Head of caudate nucleus (tissue), 42 donors: ENCODE measurements at places on chromosomes 5 and 9.

GRCh38 chr5:40224421-40224820, 455.3 kb upstream of the PTGER4 start:
- DNase-seq = no peak

DNA sequence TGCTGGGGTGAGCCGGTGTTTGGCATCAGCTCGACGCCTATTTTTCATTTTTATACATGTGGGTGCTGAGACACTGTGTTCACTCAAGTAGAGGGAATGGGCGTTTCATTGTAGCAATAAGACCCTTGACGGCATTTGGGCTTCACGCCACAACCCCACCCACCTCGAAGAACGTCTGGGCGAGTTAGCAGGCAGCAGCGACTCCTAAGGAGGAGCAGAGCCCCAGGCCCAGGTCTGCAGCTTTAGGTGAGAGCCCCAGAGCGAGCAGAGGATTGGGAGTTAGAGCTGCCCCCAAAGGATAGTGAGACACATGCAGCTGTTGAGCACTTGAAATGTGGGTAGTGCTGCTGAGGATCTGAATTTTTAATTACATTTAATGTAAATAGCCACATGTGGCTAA, 1.6 kb upstream of the ZFP62 start:
- no peak for DNase-seq

DNA sequence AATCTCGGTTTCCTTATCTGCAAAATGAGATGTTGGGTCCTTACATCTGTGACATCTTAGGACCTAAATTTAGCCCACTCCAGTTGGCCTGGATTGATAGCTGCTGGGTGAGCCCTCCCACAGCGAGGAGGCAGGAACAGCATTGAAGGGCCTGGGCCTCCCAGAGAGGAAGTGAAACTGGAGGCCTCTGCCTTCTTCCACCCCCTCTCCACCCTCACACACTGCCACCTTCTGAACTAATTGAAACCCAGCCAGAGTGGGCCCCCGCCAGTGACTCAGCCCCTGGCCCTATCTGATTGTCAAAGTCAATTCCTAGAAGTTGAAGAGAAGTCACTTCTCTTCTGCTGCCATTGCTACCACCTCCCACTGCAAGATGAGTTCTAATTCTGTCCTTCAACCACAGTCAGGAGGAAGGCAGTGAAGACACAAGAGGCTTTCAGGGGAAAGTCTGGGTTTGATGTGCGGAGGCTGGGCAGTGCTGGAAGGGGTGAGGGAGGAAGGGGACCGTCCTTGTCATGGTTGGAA, 55.2 kb upstream of the NEK6 start:
- peak; percentile 45 for DNase-seq

GRCh38 chr5:76040806-76041205, 42.4 kb upstream of the SV2C start:
- DNase-seq = no peak

GRCh38 chr9:128293091-128293490, 17.0 kb downstream of the SWI5 start:
- DNase-seq = no peak

DNA sequence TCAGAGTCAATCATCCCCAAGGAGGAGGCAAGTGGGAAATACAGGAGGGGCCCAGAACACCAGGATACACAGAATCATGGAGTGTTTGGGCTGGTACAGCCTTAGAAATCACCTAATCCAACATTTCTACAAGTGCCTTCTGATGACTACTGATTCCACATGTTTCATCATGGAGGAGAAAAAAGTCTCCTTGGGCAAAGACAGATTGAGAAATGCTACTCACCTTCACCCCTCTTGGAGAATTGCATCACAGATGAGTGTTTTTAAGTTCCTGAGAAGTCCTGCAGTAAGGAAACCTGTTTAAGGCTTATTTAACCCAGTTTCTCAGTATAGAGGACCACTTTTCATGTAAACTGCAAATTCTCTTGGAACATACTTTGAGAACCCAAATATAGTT, 2.2 kb upstream of the SLIT3 start:
- DNase-seq = no peak

DNA sequence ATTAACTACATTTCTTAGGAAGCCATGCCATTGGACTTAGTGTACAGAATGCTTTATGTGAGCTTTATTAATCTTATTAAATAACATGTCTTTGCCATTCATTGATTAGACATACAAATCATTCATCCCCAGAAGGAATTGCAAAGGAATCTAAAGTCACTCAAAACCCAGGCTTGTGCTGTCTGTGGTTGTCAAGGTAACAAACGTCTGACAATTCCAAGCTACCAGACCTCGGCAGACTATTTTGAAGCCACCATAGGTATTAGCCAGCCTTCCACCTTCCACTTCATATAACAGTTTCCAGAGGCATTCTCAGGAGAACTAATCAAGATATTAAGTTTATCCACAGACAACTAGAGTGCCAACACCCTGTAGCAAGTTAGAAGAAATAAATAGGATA, 135.2 kb upstream of the TUSC1 start:
- DNase-seq = no peak

GRCh38 chr5:61020415-61020814, 75.4 kb downstream of the NDUFAF2 start:
- no peak for DNase-seq

- no peak for DNase-seq
These were observed 51.8 kb downstream of the SH3TC2 start for GRCh38 chr5:149011084-149011483.

GRCh38 chr9:87664153-87665060, 61.5 kb upstream of the CTSL start:
- no peak for DNase-seq

DNA sequence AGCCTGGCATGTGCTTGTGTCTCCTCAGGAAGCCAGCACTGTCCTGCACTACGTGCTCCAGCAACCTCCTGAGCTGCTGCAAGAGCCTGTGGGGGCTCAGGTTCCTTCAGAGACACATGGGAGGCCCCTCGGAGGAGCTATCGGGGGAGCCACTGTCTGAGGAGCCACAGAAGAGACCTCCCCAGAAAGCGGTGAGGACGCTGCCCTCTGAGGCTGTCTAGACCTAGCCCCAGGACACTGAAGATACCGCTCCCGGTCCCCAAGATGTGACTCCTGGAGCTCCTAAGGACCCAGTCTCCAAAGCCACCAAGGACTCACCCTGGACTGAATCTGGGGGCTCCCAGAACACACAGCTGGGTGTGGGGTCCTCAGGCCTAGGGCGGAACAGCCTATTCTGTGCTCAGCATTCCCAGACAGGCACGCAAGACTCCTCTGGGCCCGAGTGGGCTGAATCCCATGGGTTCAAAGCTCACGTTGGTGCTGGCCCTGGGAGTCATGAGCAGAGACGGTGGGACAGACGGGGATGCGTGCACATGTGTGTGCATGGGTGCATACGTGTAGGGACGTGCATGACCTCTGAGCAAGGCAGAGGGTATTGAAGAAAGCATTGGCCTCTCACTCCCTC, 50.0 kb downstream of the HRH2 start:
- DNase-seq = no peak

- no peak for DNase-seq
These were observed 55.9 kb downstream of the OTULIN start for GRCh38 chr5:14720236-14720923.

DNA sequence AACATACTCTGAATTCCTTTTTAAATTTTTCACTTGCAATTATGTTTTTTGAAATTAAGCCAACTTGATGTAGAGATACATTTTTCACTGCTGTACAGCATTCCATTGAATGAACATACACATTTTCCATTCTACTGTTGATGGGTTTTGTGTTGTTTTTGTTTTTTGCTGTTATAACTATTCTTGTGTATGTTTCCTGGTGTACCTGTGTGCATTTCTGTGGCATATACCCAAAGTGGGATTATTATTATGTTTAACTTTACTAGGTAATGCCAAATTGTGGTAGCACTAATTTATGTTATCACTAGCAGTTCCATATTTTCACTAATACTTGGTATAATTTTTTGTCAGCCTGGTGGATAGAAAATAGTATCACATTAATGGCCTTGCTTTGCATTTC, 2.7 kb downstream of the RFESD start:
- DNase-seq = no peak

- DNase-seq = no peak
These were observed 132.4 kb downstream of the HACD4 start for GRCh38 chr9:20898885-20899554.

DNA sequence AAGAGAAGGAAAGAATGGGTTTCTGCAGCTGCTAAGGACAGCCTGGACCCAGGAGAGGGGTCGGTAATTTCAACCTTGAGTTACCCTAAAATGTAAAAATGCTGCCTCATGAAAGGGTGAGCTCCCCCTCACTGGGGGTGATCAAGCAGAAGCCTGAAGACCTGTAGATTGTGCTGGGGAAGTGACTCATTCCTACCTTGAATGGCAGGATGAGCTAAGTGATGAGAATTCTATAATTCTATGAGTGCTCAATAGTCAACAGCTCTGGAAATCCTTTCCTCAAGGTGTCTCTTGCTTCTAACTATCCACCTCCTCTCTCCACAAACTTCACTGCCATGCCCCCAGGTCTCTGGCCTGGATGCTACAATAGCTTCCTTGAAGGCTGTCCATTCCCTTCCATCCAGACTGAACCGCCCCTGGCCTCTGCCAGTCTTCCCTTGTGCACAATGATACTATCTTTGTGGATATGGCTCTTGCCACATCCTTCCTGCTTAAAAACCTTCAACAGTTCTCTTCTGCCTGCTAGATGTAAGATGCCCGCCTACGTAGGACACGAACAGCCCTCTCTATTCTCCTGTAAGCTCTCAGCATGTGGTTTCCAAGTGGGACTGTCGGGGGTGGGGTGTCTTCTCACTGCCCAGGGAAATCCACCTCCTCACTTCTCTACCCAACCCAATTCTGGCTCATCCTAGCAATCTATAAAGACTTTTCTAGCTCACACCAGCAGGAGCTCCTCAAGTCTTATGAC, 50.6 kb downstream of the PTPN3 start:
- DNase-seq = no peak

GRCh38 chr5:39132792-39133191, 58.6 kb upstream of the RICTOR start:
- DNase-seq = no peak

DNA sequence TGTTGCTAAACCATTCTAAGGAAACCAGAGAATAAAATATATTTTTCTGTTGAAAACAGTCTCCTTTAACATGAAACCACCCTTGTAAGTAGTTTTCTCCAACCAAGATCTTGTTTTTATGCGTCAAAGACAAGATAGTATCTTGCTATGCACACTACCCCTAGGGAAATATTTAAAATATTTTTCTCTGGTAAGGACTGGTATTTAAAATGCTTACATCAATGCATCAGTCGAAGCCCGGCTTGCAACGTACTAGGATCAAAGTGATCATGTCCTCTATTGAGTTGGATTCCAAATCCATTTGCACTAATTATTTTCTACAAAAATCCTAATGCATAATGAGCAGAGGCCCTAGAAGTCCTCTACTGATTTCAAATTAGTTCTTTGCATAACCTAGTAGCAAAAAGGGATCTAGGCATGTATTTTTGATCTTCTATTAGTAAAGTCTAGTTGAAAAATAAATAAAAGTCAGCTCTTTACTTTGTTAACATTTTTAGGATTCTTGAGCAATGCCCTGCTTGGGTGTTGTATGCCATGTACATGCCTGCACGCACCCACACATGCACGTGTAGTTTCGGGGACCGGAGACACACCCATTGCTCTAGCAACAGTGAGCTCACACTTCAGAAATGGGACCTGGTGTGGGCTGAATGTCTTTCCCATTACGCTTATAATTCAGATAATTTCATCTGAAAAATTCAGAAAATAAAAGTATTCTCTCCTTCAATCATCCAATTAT, 165.0 kb upstream of the GPR151 start:
- DNase-seq = peak; percentile 57
